CD4-positive, alpha-beta T cell treated with Interleukin-6 at 100 ng/mL for 8 hours (primary cell): ENCODE measurements at places on chromosomes 3 and 15.
A peak's percentile ranks its signal among the peaks of the same experiment; 100 is the strongest.

- DNase-seq = no peak
Observed at GRCh38 chr3:123046262-123047061, 18.9 kb upstream of the SEMA5B start.

- no peak for DNase-seq
Observed at GRCh38 chr3:32082721-32083120, 23.7 kb upstream of the GPD1L start.

DNA sequence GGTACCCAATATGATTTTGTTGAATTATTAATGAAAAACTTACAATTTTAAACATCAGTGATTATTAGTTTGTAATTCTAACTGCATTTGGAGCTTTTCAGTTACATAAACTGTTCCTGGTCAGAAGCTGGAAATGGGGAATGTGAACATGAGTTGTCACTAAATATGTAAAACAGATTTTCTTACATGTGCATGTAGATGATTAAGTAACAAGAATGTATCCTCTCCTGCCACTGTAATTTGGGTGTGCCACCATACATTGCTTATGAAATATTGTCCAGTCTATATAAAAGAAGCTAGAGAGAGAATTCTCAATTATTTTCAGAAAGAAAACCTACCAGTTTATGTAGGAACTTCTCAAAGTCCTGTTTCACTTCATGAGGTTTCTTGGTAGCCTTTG, 91.6 kb upstream of the FGF7 start:
- no peak for DNase-seq

DNA sequence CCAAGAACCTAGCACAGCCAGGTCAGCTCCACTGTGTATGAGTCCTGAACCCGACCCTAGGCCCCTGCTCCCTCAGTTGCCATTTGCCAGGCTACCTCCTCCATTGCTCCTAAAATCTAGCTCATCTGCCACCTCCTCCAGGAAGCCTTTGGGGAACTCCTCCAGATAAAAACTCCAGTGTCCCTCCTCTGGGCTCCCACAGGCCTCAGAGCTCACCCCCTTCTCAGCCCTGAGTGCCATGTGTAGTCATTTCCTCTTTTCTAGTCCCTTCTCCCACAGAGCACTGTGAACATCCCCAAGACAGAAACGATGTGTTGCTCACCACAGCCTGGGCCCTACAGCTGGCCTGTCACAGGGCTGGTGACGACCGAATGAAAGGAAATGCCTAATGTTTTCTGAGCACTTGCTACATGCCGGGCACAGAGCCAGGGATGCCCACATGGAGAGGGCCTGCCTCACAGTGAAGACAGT, 61.0 kb downstream of the IQSEC1 start:
- peak; percentile 37 for DNase-seq

- DNase-seq = no peak
Observed at GRCh38 chr15:39797407-39797806, 14.8 kb upstream of the FSIP1 start.

- DNase-seq = no peak
Observed at GRCh38 chr3:184696697-184697096, 15.2 kb downstream of the MAGEF1 start.

DNA sequence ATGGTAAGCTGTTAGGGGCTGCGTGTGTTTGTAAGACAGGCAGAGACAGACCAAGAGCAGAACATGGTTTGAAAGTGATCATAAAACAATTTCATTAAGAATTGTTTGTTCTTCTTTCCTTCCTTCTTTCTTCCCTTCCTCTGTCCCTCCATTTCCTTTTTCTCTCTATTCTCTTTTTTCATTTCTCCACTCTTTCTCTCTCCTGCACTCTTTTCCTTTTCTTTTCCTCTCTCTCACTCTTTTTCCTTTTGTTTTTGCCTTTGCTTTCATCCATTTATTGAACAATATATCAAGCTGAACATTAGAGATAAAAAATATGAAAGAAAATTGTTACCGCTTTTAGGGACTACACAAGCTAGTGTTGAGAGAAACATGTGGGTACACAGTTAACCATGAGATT, 62.2 kb upstream of the GOLIM4 start:
- no peak for DNase-seq

DNA sequence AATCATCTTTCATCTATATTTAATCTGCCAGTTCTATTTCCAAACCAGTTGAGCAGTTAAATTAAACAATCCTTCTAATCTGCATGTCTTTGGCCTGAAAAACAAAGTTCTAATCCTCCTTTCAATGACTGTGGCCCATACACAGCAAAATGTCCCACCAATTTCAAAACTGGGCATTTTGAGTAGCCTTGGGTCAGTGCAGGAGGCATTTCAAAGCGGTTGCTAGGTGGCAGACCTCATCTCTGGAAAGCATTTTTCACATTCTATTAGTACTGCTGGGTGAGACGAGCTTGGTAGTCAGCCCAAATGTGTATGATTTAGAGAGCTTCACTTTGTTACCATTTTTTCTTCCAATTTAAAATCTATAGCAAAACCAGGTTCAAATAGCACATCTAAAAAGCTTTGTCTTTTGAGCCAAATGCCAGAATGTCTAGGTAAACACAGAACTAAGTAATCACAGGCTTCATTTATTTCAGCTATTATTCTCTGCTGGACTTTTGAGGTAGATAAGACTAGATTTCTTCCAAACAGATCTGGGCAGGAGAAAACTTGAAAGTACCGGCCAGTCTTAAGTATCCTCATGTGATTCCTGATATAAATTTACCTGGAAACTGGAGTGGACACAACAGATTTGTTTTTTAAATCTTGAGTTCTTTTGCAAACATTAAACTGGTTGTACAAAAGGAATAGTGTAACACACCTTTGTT, 8.9 kb upstream of the ARHGEF26 start:
- no peak for DNase-seq

- no peak for DNase-seq
Observed at GRCh38 chr15:78968539-78969271, 23.9 kb upstream of the CTSH start.
